Stimulated activated CD4-positive, alpha-beta T cell treated with anti-CD3 and anti-CD28 coated beads, TNF-alpha, amount 100 ng/mL, for 1 hour (primary cell): ENCODE measurements at places on chromosomes 7 and 10.

- DNase-seq = no peak
Measured at GRCh38 chr7:158655507-158655906, 49.1 kb downstream of the NCAPG2 start.

- DNase-seq = no peak
Measured at GRCh38 chr7:151459726-151460473, 20.0 kb upstream of the CRYGN start.

- no peak for DNase-seq
Measured at GRCh38 chr7:135791543-135792362, 43.1 kb upstream of the FAM180A start.

DNA sequence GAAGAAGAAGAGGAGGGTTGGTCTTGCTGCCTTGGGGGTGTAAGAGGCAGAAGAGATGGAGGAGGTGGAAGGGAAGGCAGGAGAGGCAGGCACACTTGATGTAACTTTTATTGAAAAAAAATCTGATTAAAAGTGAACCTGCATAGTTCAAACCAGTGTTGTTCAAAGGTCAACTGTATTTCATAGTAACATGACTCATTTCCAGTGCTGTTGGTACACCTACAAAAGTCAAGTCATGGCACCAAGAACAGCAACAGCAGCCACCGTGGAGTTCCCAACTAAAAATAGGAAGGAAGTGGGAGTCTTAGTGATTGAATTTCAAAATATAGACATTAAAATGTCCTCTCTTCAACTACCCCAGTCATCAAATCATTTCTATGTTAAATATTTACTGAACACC lies 88.5 kb downstream of the CTNNA3 start:
- DNase-seq = no peak

DNA sequence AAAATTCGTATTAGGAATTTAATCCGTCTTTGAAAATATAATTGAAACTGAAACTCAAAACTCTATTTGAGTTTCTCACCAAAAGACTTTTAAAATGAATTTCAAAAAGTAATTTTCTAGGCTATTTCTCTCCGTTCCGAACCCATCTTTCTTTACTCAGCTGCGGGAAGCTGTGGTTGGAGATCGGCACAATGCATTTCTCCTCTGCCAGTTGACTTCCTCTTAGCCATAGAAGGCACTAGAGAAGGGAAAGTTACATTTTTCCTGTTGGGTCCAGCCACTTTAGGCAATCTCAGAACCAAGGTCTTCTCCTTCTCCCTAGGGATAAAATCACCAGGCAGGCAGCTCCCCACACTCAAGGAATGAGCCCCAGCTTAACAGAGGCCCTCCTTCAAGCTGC lies 133.6 kb upstream of the COL1A2 start:
- DNase-seq = no peak

GRCh38 chr10:4131407-4132215 lies 346.6 kb upstream of the KLF6 start:
- no peak for DNase-seq

GRCh38 chr10:130440971-130441370 lies 304.8 kb downstream of the GLRX3 start:
- no peak for DNase-seq

DNA sequence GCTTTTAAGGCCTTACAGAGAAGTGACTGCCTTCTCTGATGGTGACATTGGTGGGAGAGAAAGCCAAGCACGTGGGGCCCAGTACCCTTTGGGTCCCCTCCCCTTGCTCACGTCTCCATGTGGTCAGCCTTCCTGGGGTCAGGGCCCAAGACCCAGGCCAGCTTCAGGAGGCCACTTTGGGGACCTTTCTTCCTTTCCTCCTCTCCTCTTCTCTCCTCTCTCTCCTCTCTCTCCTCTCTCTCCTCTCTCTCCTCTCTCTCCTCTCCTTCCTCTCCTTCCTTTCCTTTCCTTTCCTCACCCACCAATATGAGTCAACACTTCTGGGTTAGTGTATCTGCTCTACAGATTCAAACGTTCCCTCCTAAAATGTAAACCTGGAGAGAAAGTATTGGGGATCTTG lies 96.9 kb upstream of the AGK start:
- DNase-seq = no peak

GRCh38 chr7:134448356-134449229 lies 10.3 kb downstream of the AKR1B1 start:
- DNase-seq = no peak

- no peak for DNase-seq
Measured at GRCh38 chr7:139374246-139374645, 14.6 kb downstream of the LUC7L2 start.

GRCh38 chr10:50510517-50511473 lies 113.0 kb downstream of the SGMS1 start:
- no peak for DNase-seq

DNA sequence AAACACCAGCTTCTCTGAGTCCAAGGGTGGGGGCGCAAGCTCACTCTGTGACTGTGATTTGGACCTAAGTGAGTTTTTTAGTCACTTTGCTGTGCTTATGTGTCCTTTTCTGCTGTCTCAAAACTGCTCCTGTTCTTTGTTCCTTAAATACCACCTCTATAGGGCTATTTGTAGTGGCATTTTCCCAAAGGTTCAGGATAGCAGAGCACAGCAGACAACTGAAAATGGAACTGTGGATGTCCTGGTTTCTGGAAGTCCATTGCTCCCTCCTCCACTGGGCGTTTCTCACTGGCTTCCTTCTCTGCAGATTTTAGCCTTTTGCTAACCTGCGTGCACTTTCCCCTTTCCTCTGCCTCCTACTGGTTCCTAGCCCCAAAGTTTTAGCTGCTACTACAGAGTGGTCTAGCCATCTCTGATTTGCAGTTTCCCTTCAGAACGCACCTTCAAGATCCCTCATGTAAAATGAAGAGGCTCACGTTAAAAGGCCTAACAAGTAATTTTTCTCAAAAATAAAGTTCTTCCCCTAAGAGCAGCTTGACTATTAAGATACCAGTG lies 25.6 kb downstream of the BLVRA start:
- DNase-seq = no peak

- DNase-seq = no peak
Measured at GRCh38 chr7:136009488-136010079, 32.4 kb upstream of the MTPN start.

GRCh38 chr7:74400420-74401136 lies 53.1 kb upstream of the GTF2IRD1 start:
- DNase-seq = no peak

GRCh38 chr10:103140469-103140868 lies 52.6 kb downstream of the NT5C2 start:
- DNase-seq = no peak
